ENCODE measurements at places on chromosomes 12 and 14.

GRCh38 chr12:70812136-70812535 lies 108.4 kb downstream of the PTPRR start:
- no peak for DNase-seq

DNA sequence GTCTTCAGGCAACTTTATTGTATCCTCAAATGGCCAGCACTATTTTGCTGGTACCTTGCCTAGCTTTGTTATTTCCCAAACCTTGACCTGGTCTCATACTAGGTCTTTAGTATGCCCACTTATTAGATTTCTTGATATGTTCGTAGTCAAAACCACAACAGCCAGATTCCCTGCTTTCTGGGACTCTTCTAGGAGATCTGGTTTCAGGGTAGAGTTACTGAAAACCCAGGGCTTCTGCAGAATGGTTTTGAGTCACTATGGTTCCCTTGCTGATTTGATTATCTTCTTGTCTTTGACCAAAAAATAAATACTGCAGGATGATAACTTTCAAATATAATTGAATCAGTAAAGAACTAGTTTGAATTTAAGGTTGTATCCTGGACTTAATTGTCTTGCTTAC lies 211.2 kb downstream of the FUT8 start:
- no peak for DNase-seq

DNA sequence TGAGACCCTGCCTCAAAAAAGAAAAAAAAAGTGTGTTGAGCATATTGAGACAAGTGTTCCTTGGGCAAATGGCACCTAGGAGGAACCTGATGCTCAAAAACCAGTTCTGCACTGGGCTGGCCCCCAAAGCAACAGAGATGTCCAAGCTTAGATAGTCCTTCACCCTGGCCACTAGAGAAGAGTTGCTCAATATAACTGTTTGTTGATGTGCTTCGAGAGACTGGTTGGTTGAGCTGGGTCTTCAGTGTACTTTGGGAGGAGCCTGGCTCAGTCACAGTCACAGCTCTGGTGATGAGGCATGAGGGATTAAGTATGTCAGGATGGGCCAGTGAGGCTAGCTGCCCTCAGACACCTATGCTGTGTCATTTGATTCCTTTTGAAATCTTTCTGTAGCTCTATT lies 38.0 kb downstream of the SLC2A14 start:
- no peak for DNase-seq

- DNase-seq, result no peak
Measured at GRCh38 chr12:53051058-53051880, 1.4 kb downstream of the TNS2 start.

DNA sequence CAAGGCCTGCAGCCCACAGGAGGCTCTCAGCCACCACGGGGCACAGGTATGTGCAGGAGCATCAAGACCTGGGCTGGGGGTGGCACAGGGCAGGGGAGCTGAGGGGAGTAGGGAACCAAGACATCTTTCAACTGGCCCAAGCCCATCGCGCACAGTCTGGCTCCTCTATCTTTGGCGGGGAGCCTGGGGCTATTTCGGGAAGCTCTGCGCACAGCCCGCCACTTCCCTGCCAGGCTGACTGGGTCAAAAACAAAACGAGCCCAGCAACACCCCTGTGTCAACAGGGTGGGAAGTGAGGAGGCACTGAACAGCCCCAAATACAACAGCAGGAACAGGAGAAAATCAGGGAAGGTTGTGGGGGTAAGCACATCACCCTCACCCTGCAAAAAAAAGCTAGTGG lies 83.9 kb downstream of the ARL6IP4 start:
- DNase-seq, result no peak

Measured in cortex of kidney (tissue), 1 donor.